ENCODE measurements at places on chromosomes 7 and 10.

- no peak for ATAC-seq
These were observed 38.0 kb downstream of the EGFR start for GRCh38 chr7:55056577-55057480.

GRCh38 chr10:60425392-60426110, 35.9 kb upstream of the ANK3 start:
- ATAC-seq: 0 out of 3 replicates have a peak, but pooled peaks have one; percentile 10

GRCh38 chr7:26216049-26216448, 14.5 kb downstream of the CBX3 start:
- peak; percentile 19 for ATAC-seq

DNA sequence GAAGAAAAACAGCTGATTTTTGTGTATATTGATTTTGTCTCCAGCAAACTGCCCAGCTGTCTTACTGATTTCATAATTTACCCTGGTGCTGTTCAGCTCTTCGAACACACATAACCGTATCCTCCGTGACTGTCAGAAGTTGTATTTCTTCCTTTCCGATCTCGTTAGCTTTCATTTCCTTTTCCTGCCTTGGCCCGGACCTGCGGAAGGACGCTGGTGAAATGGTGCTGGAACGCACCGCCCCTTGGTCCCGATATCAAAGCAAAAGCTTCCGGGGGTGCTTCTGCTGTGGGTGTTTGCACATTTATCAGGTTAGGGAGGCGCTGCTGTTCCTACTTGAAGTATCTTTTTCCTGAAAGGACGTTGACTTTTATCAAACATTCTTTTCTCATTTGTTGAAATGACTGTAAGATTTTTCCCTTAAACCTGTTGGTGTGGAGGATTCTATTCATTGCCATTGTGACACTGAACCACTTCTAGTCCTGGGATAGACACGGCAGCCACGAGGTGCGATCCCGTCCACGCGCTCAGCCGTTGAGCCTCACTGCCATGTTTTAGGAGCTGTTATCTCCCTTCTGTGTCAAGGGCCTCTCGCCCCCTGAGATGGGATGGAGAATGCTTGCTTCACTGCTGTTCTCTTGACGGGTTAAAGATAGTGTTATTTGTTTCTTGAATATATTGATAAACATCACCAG, 72.6 kb downstream of the FOXL3 start:
- no peak for ATAC-seq

DNA sequence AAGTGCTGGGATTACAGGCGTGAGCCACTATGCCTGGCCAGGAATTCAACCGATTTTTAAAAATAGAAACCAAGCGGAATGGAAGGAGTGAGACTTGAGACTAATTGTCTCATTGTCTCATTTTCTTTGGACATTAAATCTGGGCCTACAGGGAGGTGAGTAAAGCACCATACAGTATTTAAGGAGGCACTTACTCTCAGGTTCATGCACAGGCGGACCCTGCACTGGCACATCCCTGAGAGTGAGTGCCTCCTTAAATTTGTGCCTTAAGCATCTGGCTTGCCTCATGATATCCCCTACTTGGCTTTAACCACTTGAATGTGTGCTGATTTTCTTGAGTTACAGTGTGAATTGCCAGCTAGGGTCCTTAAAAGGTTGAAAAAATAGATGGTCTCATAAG, 10.6 kb downstream of the UBE3C start:
- no peak for ATAC-seq

DNA sequence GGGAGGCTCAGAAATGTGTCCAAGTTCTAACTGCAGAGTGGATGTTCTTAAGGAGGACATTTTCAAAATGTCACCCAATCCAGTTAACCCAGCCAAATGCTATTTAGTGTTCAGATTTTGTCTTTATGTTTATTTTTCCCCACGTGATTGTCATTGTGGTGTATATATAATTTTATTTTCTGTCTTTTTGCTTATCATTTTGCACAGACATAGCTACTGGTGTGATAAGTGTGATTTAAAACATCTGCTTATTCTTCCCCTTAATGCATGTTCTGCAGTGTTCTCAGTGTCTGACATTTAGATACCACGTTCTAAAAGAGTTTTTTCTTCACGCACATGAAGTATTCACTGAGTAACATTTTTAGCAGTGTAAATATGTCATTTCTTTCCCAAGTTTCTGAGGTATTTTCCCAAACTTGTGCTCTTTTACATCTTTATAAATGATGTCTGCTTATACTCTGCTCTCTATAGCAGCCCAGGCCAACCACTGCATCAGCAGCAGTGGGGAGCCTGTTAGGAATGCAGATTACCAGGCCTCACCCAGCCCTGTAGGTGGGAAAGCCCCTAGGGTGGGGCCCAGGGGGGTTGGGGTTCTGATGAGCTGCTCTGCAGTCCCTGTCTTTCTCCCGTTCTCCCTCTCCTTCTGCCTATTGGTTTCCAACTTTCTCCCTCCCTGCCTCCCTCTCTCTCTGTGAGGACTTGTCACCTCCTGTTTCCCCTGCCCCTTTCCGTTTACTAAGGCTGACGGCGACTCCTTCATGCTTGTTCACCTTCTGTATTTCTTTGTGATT, 20.8 kb downstream of the ADCY1 start:
- ATAC-seq: no peak

DNA sequence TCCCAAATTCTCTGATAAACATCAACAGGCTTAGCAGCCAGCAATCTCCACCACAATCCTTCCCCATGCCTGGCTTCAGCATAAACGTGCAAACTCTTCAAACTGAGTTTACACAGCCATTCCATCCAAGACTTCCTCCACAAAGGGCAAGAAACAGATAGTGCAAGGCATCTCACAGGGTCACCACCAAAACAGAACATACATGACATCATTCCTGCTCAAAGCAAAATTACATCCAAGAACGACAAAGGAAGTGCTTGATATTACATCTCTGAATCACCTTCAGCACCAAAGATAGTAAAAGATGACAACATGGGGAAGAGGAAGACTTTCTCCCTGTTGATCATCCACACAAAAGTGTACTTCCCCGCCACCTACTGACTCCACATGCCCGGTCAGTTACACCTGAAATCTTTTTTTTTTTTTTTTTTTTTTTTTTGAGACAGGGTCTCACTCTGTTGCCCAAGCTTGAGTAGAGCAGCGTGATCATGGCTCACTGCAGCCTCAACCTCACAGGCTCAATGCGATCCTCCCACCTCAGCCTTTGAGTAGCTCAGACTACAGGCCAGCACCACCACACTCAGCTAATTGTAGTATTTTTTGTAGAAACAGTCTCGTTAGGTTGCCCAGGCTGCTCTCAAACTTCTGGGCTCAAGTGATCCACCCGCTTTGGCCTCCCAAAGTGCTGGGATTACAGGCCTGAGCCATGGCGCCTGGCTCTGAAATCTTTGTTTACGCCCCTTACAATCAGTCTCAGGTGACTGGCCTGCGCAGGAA, 127.5 kb downstream of the PARD3 start:
- ATAC-seq: no peak

GRCh38 chr7:29552392-29552791, 11.2 kb upstream of the PRR15 start:
- ATAC-seq: no peak

GRCh38 chr10:24503461-24504320, 220.0 kb downstream of the ARHGAP21 start:
- ATAC-seq: peak; percentile 88

DNA sequence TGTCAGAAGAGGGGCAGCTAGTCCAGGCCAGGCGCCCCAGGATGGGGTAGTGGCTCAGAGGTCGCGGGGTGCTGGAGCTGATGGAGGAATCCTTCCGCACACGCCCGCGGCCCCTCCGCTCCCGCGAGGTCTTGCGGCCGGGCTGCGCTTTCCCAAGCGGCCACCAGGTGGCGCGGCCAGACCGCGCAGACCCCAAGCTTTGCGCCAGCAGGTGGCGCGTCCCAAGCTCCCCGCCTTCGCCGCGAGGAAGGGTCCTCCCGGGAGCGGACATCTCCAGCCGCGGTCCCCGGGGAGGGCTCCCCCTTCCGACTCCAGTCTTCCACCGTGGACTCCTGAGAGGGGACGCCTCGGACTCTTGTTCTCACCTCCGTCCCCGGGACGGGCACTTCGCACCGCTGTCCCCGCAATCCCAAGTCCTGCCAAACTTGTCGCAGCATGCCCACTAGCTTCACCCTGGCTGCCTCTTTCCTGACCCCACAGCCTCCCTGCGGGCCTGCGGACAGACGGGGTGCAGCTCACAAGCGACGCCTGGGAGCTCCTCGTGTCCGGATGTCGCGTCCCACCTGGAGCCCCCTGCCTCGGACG, 19.4 kb downstream of the KCNK18 start:
- peak; percentile 93 for ATAC-seq

- no peak for ATAC-seq
These were observed 33.4 kb upstream of the FAM133B start for GRCh38 chr7:92623544-92623943.

DNA sequence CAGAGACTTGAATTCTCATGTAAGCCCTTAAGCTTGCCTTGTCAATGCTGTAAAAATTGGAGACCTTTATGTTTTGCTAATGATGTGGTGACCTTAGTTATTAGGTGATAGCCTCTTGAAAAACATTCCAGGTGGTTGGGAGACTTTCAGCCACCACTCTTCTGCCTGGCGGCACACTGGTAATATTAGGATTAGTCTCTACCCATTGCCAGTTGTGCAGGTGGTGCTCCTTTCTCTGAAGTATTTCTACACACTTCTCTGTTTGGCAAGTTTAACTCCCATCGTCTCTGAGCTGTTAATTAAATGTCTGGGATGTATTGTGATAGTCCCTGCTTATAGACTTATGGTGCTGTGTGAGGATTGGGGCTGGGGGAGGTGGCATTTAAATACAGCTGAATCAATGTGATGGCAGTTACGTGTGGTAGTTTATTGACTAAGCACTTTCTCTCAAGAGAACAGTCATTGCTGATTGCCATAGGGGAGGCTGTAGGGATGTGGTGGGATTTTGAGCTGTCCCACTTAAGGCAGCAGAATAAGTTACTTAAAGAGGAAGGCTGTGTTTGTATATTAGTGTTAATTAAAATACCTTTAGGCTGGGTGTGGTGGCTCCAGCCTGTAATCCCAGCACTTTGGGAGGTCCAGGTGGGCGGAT, 61.7 kb downstream of the DAGLB start:
- no peak for ATAC-seq

DNA sequence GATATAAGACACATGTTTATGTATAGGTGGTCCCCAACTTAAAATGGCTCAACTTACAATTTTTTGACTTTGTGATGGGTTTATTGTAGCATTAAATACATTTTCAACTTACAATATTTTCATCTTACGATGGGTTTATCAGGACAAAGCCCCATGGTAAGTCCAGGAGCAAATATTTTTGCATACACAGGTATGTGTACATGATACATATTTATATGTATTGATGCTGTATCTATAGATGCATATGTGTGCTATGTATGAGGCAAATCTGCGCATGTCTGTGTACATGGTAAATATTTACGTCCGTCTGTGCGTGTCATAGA, 664 bp upstream of the UBE3C start:
- ATAC-seq: no peak

DNA sequence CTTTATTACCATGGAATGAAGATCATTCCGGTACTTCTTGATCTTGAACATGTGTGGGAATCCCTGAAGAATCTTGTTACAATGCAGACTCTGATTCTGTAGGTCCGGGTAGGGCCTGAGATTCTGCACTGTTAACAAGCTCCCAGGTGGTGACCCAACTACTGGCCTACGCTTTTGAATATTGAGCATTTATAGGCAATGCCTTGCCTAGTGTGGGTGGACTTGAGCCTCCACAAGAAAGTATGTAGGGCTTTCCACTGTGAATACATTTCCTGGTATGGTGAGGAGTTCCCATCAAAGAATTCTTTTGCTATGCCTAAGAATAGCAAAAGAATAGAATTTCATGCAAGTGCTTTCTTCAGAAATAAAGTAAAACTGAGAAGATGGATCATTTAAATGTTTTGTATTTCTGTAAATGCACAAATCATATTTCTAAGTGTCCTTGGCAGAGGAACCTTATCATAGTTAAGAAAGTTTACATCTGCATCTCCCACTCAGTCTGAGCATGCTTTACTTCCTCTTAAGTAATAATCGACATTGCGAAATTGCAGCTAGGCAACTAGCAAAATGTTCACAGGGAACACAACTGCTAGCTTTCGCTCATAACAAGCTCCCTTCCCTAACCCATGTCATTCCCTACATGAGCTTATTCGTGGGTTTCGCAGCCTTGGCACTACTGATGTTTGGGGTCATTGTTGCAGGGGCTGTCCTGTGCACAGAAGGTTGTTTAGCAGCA, 71.4 kb downstream of the AHR start:
- ATAC-seq: no peak

DNA sequence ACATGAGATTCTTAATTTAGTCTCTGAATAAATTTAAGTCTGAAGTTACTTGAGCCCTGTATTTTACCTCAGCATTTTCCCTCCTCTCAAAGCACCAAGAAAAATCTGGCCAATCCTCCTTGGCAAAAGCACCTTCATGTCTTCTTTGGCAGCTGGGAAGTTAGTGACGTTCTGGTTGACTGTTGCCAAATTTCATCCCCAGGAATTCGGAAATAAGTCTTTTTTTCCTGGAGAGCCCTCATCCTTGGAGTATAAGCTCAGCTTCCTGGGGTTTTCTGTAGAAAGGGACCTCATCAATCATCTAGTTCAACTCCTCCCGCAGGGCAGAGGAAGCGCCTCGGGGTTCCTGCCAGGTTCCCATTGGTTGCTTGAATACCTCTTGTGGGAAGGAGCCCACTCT, 377.6 kb downstream of the PHTF2 start:
- no peak for ATAC-seq

- ATAC-seq: no peak
These were observed 319.1 kb downstream of the PTEN start for GRCh38 chr10:88182601-88182930.

DNA sequence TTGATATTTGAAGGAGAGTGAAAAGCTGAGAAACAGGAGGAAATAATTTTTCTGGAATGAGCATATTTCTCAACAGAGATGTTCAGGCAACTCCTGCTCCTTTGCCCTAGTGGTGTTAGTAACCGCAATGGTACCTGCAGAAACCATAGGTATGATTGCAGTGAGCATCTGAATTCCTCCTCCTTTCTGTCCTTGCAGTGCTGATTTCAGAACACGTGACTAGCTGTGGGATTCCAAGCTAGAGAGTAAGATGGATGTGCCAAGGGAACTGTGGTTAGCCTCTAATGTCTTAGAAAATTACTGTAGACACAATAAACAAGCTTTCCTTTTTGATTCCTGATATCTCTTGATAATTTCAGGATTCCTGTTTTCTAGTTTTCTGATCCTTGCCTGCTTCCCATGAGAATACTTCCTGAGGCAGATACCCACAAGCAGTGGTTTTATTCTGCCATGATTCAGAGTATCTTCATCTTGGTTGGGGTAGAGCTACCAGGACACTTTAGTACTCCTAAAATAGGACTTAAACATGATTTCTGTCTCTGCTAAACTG, 27.5 kb downstream of the LRGUK start:
- peak; percentile 20 for ATAC-seq

- ATAC-seq: no peak
These were observed 34.8 kb upstream of the MKI67 start for GRCh38 chr10:128161031-128161430.

DNA sequence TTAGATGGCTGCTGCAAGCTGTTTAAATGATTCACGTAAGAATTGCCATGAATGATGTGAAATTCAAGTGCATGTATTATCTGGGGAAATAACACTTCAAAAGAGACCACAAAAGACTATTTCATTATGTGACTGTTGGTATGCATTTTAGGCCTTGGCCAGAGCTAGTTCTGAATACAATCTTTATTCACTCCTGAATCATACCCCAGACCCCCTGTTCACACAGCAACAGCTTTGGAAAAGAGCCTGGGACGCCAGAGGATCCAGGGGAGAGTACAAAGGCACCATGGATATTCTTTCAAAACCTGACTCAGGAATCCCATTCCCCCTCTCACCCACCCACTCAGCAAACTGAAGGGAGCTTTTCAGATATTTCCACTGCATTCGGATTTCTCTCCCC, 377.1 kb upstream of the DPP6 start:
- no peak for ATAC-seq

GRCh38 chr7:130894909-130895750, 161.1 kb upstream of the KLF14 start:
- ATAC-seq: no peak

All from SK-N-SH treated with all-trans-retinoic acid at 6 μM for 48 hours (cell line).